Activated CD8-positive, alpha-beta memory T cell treated with anti-CD3 and anti-CD28 coated beads for 1 hour (primary cell): ENCODE measurements at places on chromosomes 6 and 20.

GRCh38 chr20:22586645-22587310, 2.4 kb upstream of the FOXA2 start:
- DNase-seq, result no peak

DNA sequence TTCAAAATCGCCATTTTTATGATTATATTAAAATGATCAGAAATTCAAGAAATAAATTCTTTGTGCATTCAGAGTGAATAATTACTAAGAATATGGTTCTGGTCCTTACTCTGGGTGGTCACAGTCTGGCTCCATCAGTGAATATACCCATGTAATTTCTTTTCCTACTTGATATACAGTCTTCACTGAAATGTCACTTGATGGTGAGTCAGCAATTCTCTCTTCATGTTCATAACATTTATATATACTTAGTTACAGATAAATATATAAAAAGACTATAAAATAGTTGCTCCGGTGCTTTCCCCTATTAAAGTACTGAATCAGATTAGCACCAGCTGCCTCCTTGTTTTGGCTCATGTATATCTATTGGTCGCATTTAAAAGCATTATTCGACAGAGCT, 56.4 kb upstream of the MTRF1L start:
- no peak for DNase-seq

DNA sequence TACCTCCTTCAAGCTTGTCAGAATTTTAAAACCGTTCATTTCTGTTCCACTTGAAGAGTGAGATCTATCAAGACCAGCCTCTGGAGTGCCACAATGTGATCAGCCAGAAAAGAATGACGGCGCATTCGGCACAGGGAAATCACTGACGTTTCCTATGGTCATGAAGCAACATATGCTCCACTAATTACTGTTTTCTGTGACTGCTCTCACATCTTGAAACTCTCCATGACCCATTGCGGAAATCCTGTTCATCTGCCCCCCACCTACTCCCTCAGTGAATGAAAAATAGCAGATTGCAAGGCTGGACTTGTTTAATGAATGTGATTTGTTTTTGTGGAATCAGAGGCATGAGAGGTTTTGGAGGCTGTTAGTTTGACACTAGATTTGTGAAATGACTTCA, 53.2 kb downstream of the SAMD5 start:
- DNase-seq, result no peak

GRCh38 chr20:63071541-63072181, 64.9 kb upstream of the BHLHE23 start:
- DNase-seq, result no peak

- no peak for DNase-seq
Observed at GRCh38 chr6:85065831-85066230, 301.4 kb upstream of the TBX18 start.

DNA sequence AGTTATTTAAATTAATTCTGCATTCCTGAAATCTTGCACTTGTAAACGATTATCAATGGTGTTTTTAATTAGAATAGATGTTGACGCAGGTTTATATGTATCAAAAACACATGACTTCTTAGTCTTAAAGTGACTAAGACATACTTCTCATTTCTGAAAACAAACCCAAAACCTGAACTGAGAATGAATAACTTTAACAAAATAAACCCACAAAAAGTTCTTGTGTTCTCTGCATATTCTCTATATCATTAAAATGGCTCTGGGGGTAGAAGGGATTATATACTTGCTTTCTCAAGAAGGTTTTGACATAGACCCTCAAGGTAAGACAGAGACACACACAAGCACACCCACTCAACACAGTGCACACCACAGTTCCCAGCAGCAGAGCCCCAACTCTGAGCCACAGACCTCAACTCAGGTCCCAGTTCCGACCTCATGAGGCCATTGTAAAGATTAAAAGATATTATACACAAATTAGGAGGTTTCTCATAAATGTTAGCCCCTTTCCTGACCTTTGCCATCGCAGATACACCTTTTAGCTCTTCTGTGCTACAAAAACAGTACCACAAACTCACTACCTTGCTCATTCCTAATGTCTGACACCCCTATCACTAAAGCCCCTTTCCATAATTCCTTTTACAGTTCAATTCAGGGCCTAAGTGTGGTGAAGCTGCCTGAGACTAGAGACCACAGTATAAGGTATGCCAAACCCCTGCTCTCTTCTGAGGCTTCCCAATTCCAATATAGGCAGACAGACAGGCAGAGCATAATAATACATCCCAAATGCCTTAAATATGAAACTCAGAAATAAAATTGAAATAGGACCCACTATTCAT, 267.8 kb downstream of the PTPRK start:
- DNase-seq, result no peak

- no peak for DNase-seq
Observed at GRCh38 chr20:58073945-58074856, 154.3 kb downstream of the ANKRD60 start.

- no peak for DNase-seq
Observed at GRCh38 chr6:148854992-148855391, 108.2 kb downstream of the UST start.

GRCh38 chr20:7264137-7264536, 496.7 kb downstream of the BMP2 start:
- DNase-seq, result no peak

DNA sequence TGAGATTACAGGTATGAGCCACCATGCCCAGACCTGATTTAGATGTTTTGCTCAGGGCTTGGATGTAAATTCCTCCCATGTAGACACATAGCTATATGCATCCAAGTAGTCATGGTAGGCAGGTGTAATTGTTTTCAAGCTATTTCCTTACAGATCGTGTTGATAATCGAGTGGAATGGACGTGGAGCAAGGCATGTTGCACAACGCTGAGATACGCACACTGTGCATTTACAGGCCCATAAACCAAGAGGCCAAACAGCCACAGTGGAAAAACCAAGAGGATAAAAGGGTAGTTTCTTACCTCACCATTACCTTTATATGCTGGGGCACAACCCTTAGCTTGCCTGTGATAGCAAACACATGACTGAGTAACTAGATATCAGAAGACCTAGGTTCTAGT, 51.0 kb upstream of the ADGRF1 start:
- no peak for DNase-seq

DNA sequence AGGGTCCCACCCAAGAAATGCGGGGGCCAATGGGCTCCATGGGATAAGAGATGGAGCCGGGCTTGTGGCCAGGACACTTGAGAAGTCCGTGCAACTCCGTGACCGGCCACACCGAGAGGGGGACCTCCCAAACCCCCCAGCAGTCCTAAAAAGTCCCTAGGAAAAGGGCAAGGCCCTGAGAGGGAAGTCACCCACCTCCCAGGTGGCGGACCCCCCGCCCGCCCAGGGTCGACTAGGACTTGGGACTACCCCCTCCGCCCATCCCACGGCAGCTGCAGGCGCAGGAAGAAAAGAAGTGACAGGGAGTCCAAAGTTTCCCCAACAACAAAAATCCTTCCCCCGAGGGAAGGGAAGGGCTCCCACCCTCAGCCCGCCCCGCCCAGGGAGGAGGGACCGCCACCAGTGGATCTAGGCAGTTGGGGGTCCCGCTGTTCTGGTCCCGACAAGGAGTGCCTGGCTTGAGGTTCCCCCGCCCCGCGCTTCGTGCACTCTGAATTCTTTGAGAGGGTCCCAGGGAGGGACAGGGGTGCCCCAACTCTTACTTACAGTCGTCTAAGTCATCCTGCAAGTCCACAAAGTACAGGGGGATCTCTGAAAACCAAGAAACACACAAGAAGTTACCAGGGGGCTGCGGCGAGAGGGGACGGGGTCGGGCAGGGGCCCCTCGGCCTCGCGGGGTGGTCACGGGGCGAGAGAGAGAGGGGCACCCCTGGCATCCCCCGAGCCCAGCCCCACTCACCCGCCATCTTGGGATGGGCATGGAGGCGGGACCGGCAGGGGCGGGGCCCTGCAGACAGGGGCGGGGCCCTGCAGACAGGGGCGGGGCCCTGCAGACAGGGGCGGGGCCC, 611 bp upstream of the RAB22A start:
- peak; percentile 48 for DNase-seq

DNA sequence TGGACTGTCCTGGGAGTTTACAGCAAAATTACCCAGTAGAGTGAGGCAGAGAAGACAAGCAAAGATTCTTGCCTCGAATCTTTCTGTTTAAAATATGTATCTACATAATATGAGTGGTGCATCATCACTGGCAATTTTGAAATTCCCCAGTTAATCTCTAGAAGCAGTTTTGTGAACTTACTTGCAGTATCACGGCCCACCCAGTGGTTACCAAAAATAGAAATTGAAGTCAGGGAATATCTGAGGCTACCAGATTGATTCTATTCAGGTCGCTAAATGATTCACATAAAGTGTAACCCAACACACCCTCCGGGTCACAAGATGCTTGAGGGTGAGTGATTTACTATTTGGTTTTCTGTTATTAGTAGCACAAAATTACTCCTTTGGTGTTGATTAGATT, 111.9 kb downstream of the PPP1R14C start:
- no peak for DNase-seq

GRCh38 chr20:49256261-49256660, 21.6 kb downstream of the ZNFX1 start:
- no peak for DNase-seq

DNA sequence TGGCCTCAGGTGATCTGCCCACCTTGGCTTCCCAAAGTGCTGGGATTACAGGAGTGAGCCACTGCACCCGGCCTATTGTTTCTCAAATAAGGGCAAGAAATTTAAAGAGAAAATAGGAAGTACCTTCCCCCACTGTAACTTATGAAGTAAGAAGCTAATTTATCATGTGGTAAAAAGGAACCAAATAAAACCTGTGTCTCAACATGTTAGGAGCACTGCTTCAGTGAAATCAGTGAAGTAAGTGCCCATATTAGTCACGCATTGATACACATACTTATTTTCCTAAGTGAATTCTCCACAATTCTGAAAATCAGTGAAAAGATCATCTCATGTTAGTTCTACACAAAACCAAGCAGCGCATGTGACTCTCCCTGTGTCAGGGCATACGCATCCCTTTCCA, 14.2 kb upstream of the LPA start:
- no peak for DNase-seq

- DNase-seq, result no peak
Observed at GRCh38 chr6:143222310-143222709, 161.6 kb downstream of the AIG1 start.

- DNase-seq, result no peak
Observed at GRCh38 chr6:13152764-13153163, 175.6 kb downstream of the TBC1D7 start.

- DNase-seq, result no peak
Observed at GRCh38 chr6:18023891-18024290, 36.5 kb upstream of the KIF13A start.

DNA sequence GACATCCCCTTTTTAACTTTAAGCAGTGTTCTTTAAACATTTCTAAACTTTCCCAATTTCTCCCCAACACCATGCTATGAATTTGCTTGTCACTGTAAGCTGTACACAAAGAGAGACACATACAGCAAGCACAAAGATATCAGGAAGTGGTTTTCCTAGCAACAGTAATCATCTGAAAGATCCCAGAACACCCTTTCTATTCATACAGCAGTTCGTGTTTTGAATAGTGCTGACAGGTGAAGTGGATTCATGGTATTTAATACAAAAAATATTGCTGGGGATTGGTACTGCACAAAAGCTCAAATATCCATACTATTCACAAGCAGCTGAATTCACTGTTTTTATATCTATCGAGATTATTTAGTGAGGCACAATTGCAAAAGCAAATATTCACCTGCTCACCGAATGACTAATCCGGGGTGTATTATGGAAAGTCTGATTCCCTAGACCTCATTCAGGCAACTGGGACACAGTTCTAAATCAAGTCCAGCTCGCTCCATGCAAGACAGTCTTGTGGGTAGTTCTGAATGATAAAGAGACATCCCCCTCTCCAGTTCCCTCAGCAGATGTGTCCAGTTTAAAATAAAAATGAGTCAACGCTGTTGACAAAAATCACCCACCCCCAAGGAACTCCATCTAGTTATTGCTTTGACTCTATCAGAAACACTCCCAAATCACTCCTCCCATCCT, 107.1 kb upstream of the TSHZ2 start:
- DNase-seq, result no peak

DNA sequence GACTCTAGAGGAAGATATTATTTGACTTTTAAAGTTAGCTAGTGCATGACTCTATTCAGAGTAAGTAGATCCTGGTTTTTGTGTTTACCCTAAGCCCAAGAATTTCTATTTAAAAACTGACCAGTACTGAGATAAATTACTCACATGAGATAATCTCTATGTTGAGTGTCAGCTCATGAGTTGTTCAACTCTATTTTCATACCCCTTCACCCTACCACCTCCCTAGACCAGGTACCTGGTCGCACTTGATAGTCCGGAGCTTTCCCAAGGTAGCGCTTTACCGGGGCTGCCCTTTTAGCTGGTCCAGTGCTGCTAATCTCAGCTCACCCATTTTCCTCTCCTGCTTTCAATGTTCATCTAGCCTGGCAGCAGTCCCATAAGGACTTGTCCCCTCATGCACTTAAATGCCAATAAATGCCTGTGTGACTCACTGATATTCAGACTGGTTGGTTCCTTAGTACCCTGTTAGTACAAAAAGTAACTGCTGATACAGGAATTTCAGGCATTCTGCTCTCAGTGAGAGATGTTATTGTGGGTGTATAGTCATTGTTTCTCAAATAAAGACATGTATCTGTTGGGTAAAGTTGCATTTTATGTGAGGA, 503.9 kb downstream of the ADGRB3 start:
- no peak for DNase-seq

DNA sequence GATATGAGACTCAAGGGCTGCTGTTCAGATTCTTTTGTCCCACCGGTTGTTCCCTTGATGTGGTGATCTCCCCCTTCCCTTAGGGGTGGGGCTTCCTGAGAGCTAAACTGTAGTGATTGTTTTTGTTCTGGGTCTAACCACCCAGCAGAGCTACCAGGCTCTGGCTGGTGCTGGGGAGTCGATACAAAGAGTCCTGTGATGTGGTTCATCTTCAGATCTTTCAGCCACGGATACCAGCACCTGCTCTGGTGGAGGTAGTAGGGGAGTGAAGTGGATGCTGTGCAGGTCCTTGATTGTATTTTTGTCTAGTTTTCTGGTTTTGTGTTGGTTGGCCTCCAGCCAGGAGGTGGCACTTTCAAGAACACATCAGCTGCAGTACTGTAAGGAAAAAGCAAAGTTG, 801.6 kb downstream of the EPHA7 start:
- DNase-seq, result no peak

DNA sequence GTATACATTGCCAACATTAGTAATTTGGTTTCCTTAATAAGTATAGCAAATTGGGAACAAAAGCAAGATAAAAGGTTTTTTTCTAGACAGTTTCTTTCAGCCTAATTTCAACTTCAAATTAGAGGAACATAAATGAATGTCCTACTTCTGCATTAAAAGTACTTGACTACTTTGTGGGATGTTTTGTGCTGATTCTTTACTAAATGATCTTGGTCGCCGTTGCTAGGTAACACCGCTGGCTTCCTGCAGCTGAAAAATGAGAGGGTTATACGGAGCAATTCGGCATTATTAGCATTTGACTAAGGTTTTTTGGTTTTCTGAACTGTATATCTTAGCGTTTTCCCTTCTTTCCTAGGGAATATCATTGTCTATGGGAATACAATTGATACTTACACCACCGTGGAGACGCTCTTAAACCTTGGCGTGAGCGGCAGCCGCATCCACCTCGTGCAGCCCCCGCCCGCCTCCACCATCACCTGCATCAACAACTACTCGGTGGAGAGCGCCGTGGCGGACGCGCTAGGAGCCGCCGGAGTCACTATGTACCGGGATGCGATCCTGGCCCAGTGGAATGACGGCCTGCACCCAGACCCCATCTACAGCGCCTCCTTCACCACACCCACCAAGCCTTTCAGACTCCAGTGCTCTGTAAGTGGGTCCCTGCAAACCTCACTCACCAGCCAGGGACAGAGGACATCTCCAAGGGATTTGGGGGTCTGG, 90.9 kb upstream of the INSM1 start:
- DNase-seq, result no peak
